ENCODE measurements at places on chromosomes 12 and 14.

DNA sequence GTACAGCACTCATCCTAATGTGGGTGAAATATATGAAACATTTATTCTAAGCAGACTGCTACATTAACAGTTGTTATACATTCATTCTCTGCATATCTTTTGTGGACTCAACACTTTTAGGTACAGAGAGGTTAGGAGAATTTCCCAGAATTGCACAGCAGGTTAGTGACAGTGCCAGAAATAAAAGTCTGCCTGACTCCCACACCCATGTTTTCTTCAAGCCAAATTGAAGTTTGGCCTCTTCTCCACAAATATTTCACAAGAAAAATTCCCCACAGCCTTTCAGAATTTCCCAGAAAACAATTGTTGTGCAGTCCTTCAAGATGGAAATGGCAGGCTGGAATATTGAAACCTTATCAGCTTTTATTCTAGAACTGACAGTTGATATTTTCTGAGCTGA is 464.8 kb downstream of the RAD51B start:
- no peak for DNase-seq

GRCh38 chr12:89349814-89350213 is 2.5 kb downstream of the DUSP6 start:
- no peak for DNase-seq

DNA sequence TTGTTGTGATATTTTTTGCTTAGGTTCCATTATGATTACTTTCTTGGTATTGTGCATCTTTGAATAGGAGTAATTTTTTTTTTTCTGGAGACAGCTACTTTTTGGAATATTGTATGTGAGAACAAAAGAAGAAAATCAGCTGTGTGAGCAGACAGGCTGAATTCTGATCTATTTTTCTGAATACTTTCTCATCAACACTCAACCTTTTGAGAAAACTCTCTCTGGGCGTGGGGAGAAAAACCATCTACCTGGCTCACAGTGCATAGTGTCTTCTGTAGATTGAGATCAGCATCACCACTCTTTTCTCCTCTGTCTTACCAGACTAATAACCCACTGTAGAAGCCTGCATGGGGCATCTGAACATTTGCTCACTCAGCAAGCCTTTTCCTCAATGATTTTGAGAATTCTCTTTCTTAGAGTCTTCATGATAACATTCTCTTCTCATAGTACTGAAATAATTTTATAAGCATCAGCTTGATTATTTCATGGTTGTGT is 3.3 kb downstream of the PIK3C2G start:
- DNase-seq, result no peak

- no peak for DNase-seq
Measured at GRCh38 chr12:81809829-81810595, 50.9 kb upstream of the PPFIA2 start.

GRCh38 chr14:54446161-54446693 is 5.1 kb upstream of the CNIH1 start:
- DNase-seq, result no peak

GRCh38 chr12:54650409-54650808 is 2.2 kb upstream of the DCD start:
- DNase-seq, result no peak

- no peak for DNase-seq
Measured at GRCh38 chr14:101707863-101708620, 53.5 kb upstream of the PPP2R5C start.

GRCh38 chr12:116280595-116281290 is 3.2 kb upstream of the MED13L start:
- no peak for DNase-seq

DNA sequence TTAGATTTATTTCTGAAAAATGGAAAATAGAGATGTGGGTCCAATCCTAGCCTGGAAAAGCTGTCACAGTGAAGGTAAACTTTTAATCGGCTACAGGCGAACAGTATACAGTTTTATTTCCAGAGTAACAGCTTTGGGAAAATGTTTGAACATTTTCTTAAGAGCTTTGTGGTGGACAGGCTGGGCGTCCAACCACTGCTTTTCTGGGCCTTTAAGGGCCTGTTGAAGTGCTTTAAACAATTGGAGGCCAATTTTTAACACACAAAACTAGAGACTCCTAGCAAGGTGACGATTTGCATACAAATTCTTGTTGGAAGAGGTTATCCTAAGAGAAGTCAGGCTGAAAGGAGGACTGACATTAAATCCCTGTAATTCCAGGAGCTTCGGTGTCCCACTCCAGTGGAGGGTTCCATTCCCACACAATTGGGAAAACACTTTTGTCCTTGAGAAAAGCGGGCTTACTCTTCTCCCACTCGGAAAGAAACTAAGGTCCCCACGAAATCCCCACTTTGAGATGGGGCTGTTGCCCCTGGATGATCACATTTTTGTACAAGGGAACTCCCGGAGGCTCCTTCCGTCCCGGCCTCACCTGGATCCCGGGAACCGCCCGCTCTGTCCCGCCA is 26.9 kb downstream of the BCL11B start:
- no peak for DNase-seq

DNA sequence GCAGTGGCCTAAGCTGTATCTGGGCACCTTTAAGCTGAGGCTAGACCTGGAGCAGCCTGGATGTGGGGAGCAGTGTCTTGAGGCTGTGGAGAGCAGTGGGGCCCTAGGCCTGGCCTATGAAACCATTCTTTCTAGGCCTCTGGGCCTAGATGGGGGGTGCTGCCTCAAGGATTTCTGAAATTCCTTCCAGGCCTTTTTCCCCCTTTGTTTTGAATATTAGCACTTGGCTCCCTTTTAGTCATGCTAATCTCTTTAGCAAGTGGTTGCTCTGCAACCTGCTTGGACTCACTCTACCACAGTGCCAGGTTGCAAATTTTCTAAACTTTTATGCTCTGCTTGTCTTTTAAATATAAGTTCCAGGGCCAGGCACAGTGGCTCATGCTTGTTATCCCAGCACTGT is 41.6 kb upstream of the RFX4 start:
- no peak for DNase-seq

- no peak for DNase-seq
Measured at GRCh38 chr12:85156569-85156968, 120.4 kb downstream of the LRRIQ1 start.

DNA sequence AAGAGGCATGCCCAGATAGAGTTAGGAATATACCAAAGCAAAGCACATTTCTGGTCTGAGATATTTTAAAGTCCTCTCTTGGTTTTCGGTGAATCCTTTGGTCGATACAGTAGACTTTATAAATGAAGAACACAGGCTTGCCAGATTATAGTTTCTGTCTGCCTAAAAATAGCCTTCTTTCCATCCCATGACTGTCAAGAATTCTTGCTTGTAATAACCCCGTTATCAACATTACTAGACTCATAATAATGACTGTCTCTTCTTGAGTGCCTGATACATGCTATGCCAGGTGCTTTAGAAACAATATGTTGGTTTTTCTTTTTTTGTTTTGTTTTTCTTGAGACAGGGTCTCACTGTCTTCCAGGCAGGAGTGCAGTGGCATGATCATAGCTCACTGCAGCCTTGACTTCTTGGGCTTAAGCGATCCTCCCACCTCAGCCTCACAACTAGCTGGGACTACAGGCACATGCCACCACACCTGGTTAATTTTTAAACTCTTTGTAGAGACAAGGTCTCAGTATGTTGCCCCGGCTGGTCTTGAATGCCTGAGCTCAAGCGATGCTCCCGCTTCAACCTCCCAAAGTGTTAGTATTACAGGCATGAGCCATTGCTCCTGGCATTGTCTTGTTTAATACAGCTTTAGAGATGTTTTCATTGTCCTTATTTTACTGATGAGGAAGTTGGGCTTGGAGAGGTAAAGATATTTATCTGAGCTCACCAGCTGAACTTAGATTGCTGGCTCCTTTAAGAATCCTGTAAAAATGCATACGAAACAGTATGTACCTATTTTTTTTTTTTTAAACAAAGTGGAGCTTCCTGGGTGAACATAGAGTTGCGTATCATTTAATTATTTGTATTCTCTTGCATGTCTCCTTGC is 30.4 kb downstream of the CHST11 start:
- no peak for DNase-seq

DNA sequence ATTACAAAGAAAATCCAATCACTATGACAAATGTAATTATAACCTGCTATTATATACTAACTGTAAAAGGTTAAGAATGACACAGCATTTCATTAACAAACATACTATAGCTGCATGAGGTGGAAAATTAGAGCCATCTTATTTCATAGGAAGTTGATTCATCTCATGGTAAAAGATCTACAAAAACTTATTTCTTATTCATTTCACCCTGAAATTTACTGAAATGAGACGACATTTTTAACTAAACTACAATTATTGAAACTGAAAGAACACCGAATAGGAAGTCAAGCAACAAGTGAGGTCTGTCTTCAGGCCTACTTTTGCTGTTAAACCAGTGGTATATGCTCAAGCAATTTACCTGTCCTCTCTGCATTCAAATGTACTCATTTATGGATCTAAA is 87.2 kb downstream of the CEP83 start:
- DNase-seq, result no peak

DNA sequence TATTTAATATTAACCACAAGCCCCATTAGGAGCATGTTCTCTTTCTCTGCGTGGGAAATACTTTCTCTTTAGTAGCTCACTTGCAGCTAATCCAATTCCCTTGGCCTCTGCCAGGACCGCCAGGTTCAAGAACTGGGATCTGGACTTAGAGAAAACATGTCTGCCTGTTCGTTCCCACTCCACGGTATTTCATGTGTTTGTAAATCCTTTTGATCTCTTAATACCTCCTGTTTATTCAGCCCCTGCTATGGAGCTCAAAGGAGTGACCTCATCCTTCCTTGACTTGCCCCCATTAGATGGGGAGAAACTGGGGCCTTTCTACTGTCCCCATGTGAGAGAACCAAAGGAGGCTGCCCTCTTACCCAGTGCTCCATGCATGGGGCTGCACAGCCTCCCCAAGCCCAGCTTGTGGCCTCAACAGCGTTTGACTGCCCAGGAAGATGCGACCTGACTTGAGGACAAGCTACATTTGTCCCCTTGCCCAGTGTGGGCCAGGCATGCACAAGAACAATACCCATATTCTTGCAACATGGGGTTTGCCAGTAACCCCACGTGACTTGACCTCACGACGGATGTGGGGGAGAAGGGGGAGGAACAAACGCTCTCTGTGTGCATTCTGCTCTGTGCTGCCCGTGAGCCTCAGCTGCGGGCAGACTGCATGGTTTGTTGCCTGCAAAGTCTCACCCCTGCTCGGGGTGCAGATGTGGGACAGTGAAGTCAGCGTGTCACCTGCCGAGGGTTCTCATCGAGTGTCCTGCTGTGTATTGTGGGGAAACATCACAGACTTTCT is 30.3 kb downstream of the CD9 start:
- DNase-seq, result no peak

GRCh38 chr12:106941481-106942156 is 14.1 kb upstream of the TMEM263 start:
- DNase-seq, result no peak

DNA sequence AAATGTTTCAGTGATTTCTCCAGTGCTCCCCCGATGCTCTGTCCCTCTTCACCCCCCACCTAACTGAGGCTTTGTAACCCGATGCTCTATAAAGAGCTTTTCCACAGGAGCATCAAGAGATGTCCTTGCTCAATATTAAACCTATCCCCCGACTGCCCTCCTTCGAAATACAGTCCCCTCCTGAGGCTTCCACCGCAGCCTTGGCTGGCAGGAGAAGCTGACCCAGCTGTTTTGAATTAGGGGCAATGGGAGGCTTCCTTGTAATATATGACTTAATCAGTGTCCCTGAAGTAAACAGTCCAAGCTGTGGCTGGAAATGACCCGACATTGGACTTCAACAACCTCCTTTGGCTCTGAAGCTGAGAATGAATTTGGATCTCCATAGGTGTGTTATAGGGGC is 62.4 kb downstream of the TMEM30B start:
- no peak for DNase-seq

GRCh38 chr12:52228931-52229330 is 4.1 kb upstream of the KRT7 start:
- DNase-seq, result no peak

DNA sequence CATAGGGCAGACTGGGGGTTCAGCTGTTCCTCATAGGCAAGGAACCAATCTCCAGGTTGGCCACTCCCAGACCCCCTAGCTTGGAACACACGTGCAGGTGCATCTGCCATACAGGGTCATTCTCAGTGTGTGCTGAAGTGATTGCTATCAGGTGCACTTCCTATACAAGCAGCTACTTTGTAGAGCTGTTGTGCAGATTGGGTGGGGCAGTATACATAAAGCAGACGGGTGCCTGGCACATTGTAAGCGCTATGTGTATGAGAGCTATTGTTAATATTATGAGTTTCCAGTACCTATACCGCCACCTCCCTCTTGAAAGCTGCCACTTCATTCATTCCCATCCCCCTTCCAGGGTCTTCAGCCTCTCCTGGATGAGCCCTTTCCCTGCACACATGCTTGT is 17.3 kb downstream of the IRF2BPL start:
- peak; percentile 68 for DNase-seq

DNA sequence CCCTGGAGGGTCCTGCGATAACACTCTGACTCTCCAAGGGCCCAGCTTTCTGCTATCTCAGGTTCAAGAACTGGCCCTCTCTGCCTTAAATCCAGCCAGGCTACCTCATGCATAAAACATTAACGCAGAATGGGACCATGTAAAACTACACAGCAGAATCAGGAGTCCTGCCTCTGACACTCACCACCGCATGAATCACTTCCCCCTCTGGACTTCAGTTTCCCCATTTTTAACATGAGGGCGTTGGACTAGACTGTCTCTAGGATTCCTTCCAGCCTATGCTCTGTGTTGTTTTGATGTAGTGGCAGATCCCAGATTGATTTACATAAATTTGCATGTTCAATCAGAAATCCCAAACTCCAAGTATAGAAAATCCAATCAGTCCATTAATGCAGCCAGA is 3.3 kb downstream of the NCKAP5L start:
- no peak for DNase-seq

DNA sequence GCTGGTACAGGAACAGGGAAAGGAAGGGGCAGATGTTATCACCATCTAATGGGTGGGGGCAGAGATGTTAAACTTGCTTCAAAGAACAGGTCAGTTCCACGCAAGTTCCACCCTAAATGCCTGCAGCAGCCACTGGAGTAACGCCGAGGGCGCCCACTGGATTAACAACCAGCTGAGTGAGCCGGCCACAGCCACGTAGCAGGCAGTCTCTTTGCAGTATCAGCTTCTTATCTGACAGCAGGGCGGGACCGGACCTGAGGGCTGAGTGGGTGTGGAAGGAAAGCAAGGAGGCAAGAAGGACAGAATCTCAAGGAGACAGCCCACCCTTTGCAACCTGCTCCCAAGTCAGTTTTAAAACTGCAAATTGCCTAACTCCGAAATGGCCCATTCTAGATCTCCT is 38.4 kb upstream of the FOXN3 start:
- no peak for DNase-seq

Data from NCI-H187 treated with DMSO at 0.1 percent for 48 hours (cell line).